ENCODE measurements at places on chromosomes 11 and 22.
A peak's percentile ranks its signal among the peaks of the same experiment; 100 is the strongest.

- no peak for DNase-seq
Measured at GRCh38 chr11:87193756-87194470, 156.2 kb downstream of the TMEM135 start.

DNA sequence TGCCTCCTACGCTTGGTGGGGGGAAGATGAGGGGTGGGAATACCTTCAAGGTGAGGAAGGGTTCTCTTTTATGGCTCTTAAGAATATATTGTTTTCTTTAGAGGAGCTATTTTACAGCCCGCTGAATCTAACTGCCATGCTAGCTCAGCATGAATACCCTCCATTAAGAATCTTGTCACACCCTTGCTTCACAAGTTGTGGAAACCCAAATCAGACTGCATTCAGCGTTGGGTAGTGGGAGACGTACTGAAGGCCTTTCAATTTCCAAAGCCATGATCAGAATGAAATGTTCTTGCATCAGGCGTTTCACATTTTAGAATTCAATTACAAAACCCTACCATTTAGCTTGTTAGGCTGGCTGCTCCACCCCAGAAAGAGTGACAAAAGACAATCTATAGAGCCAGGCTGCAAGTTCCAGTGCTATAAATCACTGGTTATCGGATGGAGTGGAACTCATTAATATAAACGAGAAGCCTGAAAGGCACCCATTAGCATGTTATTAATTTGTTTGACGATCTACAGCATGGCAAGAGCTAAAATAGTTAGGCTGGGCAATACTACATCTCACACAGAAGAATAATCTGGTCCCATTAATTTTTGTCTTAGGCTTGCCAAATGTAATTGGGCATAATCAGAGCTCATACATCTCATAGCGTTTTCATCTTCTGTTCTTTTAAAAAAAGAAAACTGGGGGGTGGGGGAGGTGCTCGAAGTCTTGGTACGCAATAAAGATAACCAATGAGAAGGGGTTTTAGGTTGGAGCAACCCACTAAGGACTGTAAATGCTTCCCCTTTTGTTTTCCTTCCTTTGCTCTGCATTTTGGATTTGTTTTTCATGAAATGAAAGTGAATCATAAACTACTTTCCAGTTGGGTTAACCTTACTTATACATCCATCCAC is 57.5 kb downstream of the ABTB2 start:
- no peak for DNase-seq

- DNase-seq, result no peak
Measured at GRCh38 chr11:76596652-76597051, 73.9 kb downstream of the LRRC32 start.

DNA sequence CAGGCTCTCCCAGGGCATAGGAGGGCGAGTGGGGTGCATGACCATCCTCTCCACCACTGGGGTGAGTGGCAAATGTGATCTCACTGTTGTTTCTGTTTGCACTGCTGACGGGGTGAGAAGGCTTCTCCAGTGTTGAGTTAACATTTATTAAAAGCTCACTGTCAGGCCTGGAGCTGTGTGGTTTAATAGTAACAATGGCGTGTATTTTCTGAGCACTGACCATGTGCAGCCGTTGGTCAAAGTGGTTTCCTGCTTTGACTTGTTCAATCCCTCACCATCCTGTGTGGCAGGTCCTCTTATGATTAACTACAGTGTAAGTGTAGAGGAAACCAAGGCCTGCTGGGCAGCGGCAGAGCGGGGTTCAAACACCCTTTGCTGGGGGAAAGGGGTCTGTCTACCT is 4.4 kb downstream of the A4GALT start:
- DNase-seq, result peak; percentile 60

- DNase-seq, result no peak
Measured at GRCh38 chr11:36121054-36121453, 168.2 kb downstream of the COMMD9 start.

GRCh38 chr22:23080613-23081290 is 10.4 kb downstream of the GNAZ start:
- DNase-seq, result no peak

All from OCI-LY7 (cell line).